Activated naive CD4-positive, alpha-beta T cell treated with anti-CD3 and anti-CD28 coated beads for 36 hours (primary cell): ENCODE measurements at places on chromosomes 6 and 20. TPM values are rescaled to one million over a fixed set of nuclear protein-coding genes. Genes with fewer than 3 reads are reported as not detected.

GRCh38 chr6:125959041-125959440 is 2.5 kb downstream of the HINT3 start:
- DNase-seq: no peak
- H3K36me3 ChIP-seq: no peaks in the 10 kb centered on the region
- peaks cover 2% of the 10 kb centered on the region for H3K27me3 ChIP-seq
- no peak overlapping the region for H3K4me3 ChIP-seq
- H3K4me1 ChIP-seq: peaks cover 20% of the 10 kb centered on the region
- no peak overlapping the region for H3K27ac ChIP-seq

GRCh38 chr6:131103901-131104300 is 31.4 kb upstream of the AKAP7 start:
- H3K4me1 ChIP-seq: no peaks in the 10 kb centered on the region
- no peaks in the 10 kb centered on the region for H3K27me3 ChIP-seq
- H3K27ac ChIP-seq: no peak overlapping the region
- DNase-seq: no peak
- no peak overlapping the region for H3K4me3 ChIP-seq
- H3K36me3 ChIP-seq: no peaks in the 10 kb centered on the region

- no peaks in the 10 kb centered on the region for H3K36me3 ChIP-seq
- H3K4me1 ChIP-seq: no peaks in the 10 kb centered on the region
- DNase-seq: no peak
- no peaks in the 10 kb centered on the region for H3K27me3 ChIP-seq
Observed at GRCh38 chr20:40855269-40855668, 166.2 kb upstream of the MAFB start.

GRCh38 chr6:132715204-132715603 is 1.3 kb upstream of the VNN1 start:
- H3K4me3 ChIP-seq: no peak overlapping the region
- no peak overlapping the region for H3K27ac ChIP-seq
- no peaks in the 10 kb centered on the region for H3K4me1 ChIP-seq
- no peaks in the 10 kb centered on the region for H3K36me3 ChIP-seq

DNA sequence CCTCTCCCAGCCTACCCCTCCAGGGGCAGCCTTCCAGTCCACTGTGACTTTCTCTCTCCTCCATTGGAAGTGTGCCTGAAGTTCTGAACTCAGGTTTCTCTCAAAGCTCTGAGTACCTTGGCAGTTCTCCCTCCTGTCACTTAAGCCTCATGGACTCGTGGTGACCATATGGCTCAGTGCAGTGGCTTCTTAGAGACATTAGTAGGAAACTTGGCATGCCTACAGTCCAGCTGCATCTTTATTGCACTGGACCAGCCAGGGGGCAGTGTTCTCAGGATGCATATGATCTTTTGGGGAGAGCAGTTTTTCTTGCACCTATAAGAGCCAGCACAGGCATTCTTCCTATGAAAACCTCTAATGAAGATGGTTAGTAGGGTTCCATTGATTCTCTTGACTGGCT is 47.5 kb upstream of the KCNK16 start:
- no peaks in the 10 kb centered on the region for H3K4me1 ChIP-seq
- H3K4me3 ChIP-seq: no peak overlapping the region
- H3K36me3 ChIP-seq: no peaks in the 10 kb centered on the region
- H3K27ac ChIP-seq: no peak overlapping the region
- DNase-seq: no peak

DNA sequence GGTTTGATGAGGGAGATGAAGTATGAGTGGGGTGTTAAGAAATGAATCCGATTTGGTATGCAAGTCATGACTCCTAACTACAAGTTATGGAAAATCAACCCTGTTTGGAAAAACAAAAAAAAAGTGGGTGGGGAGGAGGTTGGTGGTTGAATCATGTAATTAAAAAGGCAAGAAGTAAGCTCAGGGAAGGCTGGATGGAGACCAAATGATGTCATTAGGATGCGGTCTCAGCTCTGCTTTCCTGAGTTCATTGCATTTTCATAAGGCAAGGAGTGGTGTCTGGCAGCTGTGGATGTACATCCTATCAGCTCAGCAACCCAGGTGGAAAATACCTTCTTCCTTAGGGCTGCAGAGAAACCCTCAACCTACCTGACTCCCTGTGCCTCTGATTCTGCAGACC is 60.4 kb upstream of the AKAP12 start:
- no peak overlapping the region for H3K27ac ChIP-seq
- no peak for DNase-seq
- H3K4me1 ChIP-seq: no peaks in the 10 kb centered on the region
- no peaks in the 10 kb centered on the region for H3K36me3 ChIP-seq

- no peaks in the 10 kb centered on the region for H3K27me3 ChIP-seq
- no peak overlapping the region for H3K27ac ChIP-seq
- no peaks in the 10 kb centered on the region for H3K36me3 ChIP-seq
- H3K4me1 ChIP-seq: no peaks in the 10 kb centered on the region
Observed at GRCh38 chr6:133129556-133129955, 111.6 kb upstream of the EYA4 start.

GRCh38 chr6:104728448-104728847 is 131.3 kb downstream of the HACE1 start:
- no peak for DNase-seq
- no peak overlapping the region for H3K27ac ChIP-seq
- no peak overlapping the region for H3K4me3 ChIP-seq
- no peaks in the 10 kb centered on the region for H3K4me1 ChIP-seq
- H3K36me3 ChIP-seq: peaks cover 12% of the 10 kb centered on the region

DNA sequence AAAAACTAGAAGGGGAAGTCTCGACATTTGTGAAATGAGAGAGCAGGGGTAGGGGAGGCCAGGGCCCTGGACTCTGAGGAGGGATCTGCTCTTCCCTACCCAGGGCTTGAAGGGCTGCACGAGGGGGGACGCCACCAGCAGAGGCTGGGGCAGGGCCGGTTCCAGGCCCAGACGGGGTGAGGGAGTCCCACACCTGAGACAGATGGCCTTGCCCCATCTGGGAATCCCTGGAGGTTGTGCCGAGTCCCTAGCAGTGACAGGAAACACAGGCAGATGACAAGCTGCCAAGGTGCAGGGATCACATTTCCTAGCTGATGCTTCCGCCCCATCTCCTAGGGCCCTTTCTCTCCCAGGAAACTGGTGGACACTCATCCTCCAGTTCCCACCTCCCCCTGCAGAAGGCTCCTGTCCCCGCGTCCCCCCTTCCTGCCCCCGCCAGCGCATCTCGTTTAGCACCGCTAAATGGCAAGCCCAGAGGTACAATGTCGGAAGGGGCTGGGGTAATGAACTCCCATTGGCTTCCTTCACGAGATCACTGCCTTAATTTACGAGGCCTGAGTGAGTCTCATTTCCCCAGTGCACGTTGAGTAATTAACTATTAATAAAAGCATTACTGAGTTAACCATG is 35.2 kb upstream of the CDH22 start:
- H3K27me3 ChIP-seq: peaks cover 5% of the 10 kb centered on the region
- H3K36me3 ChIP-seq: peaks cover 5% of the 10 kb centered on the region
- H3K27ac ChIP-seq: no peak overlapping the region
- DNase-seq: no peak

DNA sequence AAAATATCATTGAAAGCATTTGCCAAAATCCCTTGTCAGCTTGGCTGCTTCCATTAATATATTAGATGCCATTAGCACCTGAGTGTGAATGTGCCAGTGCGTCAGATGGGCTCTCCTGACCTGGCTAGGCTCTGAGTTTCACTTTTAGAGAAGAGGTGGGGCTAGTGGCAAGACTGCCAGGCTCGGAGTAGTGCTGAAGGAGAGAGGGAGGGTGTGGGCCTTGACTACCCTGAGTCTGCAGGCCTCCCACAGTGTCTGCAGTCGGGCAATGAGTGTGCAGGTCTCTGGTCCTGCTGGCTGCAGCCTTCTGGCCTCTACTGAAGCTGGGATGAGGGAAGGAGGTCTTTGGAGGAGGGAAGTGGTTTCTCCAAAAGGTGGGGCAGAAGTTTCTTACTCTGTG is 34.6 kb upstream of the PNPLA1 start:
- no peaks in the 10 kb centered on the region for H3K27me3 ChIP-seq
- H3K4me3 ChIP-seq: no peak overlapping the region

GRCh38 chr6:2190661-2191389 is 54.6 kb downstream of the GMDS start:
- H3K36me3 ChIP-seq: peaks cover 5% of the 10 kb centered on the region
- no peak overlapping the region for H3K27ac ChIP-seq
- no peak for DNase-seq
- peaks cover 4% of the 10 kb centered on the region for H3K27me3 ChIP-seq
- H3K4me1 ChIP-seq: peaks cover 23% of the 10 kb centered on the region
- no peak overlapping the region for H3K4me3 ChIP-seq

DNA sequence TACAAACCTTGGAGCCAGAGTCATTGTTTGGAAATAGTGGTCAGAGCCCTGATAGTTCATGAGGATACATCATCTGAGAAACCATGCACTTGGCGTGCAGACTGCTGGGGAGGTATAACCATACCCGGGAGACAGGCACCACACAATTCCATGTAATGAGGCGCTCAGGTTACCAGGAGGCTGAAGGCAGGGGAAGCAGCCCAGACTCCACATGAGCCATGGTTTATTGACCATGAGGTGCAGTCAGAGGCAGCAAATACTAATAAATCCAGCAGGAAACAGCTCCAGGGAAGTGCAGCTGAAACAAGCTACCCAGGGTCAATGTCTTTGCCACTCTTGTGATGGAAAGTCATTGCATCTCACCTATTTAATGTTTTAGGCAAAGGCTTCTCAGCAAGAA is 156.0 kb downstream of the TBC1D7 start:
- no peak overlapping the region for H3K4me3 ChIP-seq
- H3K4me1 ChIP-seq: no peaks in the 10 kb centered on the region
- H3K27ac ChIP-seq: no peak overlapping the region
- no peak for DNase-seq
- peaks cover 6% of the 10 kb centered on the region for H3K27me3 ChIP-seq

DNA sequence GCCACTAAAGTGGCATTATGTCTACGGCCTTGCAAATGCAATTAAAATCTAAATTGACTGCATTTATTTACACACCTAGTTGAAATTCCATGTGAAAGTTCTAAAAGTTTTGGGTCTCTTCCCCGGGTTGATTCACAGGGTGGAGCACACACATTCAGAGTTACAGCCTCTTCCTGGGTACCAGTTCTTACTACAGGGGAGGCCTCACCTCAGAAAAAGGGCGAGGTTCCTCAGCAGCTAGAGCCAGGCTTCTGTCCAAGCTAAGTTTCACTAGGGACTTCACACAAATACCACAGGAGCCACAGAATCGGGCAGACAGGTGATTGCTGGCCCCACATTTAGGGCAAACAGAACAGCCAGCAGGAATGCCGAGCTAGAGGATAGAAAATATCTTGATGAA is 52.7 kb downstream of the DZANK1 start:
- H3K27ac ChIP-seq: no peak overlapping the region
- peaks cover 2% of the 10 kb centered on the region for H3K27me3 ChIP-seq
- no peaks in the 10 kb centered on the region for H3K36me3 ChIP-seq
- peaks cover 5% of the 10 kb centered on the region for H3K4me1 ChIP-seq
- H3K4me3 ChIP-seq: no peak overlapping the region

- no peak for DNase-seq
- no peak overlapping the region for H3K4me3 ChIP-seq
- no peaks in the 10 kb centered on the region for H3K36me3 ChIP-seq
- H3K27ac ChIP-seq: no peak overlapping the region
- peaks cover 20% of the 10 kb centered on the region for H3K4me1 ChIP-seq
Observed at GRCh38 chr6:15026832-15027231, 219.0 kb upstream of the JARID2 start.

DNA sequence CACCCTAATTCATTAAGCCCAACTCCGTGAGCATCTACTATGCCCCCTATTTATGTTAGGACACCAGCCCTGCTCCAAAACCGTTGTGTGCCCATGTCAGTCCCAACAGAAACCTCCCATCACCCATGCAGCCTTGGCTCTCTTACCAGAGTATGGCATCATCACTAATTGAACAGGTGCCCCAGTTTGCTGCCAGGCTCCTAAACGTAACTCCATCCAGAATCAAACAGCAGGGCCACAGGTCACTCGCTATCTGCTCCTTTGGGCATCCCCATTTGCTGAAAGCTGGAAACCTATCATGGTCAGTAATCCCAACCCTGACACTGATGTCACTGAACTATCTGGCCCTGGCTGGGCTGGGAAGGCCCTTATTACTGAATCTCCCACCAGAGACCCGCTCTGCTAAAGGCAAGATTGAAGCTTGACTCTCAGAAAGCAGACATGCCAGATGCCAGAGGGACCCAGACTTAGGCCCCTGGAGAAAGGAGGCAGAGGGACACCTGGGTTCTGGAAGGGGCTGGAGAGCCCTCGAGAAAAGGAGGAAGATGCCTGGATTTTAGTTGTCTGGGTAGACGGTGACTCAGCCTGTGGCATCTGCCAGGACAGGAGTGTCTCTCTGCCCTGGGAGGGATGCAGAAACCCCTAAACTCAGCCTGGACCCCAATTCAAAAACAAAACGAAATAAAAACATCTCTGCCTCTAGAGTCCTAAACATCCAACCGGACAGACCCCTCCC is 14.0 kb downstream of the MUCL3 start:
- no peak for DNase-seq
- H3K4me3 ChIP-seq: peak overlapping the region; percentile 71
- H3K27ac ChIP-seq: no peak overlapping the region
- peaks cover 13% of the 10 kb centered on the region for H3K4me1 ChIP-seq
- peaks cover 4% of the 10 kb centered on the region for H3K27me3 ChIP-seq

DNA sequence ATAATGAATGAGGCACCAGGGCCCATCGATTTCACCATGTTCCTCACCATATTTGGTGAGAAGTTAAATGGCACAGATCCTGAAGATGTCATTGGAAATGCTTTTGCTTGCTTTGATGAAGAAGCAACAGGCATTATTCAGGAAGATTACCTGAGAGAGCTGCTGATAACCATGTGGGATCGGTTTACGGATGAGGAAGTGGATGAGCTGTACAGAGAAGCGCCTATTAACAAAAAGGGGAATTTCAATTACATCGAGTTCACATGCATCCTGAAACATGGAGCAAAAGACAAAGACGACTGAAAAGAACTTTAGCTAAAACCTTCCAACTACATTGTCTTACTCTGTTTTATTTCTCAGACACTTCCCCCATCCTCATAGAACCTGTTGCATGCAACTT is 21.6 kb upstream of the ZBTB22 start:
- H3K27ac ChIP-seq: no peak overlapping the region
- H3K4me3 ChIP-seq: no peak overlapping the region
- DNase-seq: no peak
- no peaks in the 10 kb centered on the region for H3K36me3 ChIP-seq
- peaks cover 10% of the 10 kb centered on the region for H3K4me1 ChIP-seq
- no peaks in the 10 kb centered on the region for H3K27me3 ChIP-seq

DNA sequence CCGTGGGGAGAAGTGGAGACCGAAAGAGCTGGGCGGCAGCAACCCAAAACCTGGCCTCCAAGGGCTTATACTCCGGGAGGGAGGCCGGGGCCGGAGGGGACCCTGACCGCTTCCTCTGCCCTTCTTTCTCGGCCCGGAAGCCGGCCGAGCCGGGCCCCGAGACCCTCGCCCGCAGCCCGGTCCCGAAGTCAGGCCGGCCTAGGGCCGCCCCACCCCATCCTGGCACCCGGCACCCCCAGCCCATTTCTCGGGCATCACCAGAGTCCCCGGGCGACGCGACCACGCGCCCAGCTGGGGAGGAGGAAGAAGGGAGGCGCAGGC is 572 bp upstream of the ZDHHC14 start:
- peak overlapping the region; percentile 59 for H3K27ac ChIP-seq
- H3K4me3 ChIP-seq: peak overlapping the region; percentile 81
- H3K36me3 ChIP-seq: peaks cover 4% of the 10 kb centered on the region
- peaks cover 38% of the 10 kb centered on the region for H3K4me1 ChIP-seq
- H3K27me3 ChIP-seq: peaks cover 12% of the 10 kb centered on the region

Gene IL17A
- not detected for total RNA-seq

Gene CCDC28A
- total RNA-seq: 19.2 TPM

Gene TGM2
- total RNA-seq: not detected

Gene PPIL6
- 0.19 TPM for total RNA-seq

Gene OXT
- total RNA-seq: not detected

Gene MRS2
- 18.9 TPM for total RNA-seq

Gene LCA5
- 0.22 TPM for total RNA-seq

Gene DOK5
- 3.9 TPM for total RNA-seq

Gene KCNB1
- not detected for total RNA-seq
